Activated CD8-positive, alpha-beta memory T cell treated with anti-CD3 and anti-CD28 coated beads, Interleukin-2, amount 50 U/mL, for 48 hours (primary cell): ENCODE measurements at places on chromosomes 13 and 19.

DNA sequence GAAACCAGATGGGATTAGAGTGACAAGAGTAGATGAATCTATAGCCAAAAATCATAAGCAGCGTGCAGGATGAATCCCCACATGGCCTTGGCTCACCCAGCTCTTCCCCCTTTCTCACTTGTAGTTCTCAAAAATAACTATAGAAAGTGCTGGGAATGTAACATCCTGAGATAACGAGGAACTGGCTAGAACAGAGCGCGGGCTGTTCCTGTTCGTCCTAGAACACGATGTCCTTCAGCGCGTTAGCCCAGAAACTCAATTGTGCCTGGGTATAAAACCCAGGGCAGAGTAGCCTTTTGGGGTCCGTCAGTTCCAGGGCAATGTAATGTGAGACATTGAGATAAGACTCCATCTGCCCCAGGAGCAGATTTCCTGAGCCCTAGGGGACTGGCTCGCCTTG lies 326.2 kb downstream of the TSHZ3 start:
- DNase-seq = no peak

DNA sequence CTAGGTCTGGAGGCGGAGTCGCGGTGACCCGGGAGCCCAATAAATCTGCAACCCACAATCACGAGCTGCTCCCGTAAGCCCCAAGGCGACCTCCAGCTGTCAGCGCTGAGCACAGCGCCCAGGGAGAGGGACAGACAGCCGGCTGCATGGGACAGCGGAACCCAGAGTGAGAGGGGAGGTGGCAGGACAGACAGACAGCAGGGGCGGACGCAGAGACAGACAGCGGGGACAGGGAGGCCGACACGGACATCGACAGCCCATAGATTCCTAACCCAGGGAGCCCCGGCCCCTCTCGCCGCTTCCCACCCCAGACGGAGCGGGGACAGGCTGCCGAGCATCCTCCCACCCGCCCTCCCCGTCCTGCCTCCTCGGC lies at the start of gene SLC5A5:
Gene SLC5A5, plus strand, starts transcription at position 68 of the 373 bp plus-strand sequence. CDS start 375 bp downstream, outside the sequence.
- peak; percentile 69 for DNase-seq

GRCh38 chr13:42707048-42707447 lies 74.3 kb upstream of the FAM216B start:
- no peak for DNase-seq

- DNase-seq = peak; percentile 61
Measured at GRCh38 chr19:8988204-8988603, 22.0 kb downstream of the MUC16 start.

- no peak for DNase-seq
Measured at GRCh38 chr13:31587698-31588266, 151.5 kb upstream of the RXFP2 start.

DNA sequence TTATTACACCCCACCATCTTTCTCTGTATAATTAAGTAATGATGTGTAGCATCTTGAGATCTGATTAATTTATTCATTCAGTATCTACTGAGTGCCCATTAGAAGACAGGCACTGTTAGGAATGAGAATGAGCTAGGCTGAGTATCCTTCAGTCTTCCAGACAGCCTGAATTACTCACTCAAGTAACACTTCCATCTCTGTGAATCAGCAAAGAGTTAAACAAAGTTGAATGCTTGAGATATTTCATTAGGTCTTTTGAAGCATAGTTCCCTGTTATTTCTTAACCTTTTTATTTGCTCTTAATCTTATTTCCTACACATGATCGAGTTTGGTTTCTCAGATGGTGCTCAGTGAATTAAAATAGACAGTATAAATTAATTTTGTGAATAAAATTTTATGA lies 413.7 kb downstream of the DCT start:
- DNase-seq = no peak

- DNase-seq = peak; percentile 91
Measured at GRCh38 chr19:49808711-49809159, 4.4 kb downstream of the FUZ start.

- DNase-seq = no peak
Measured at GRCh38 chr13:51624695-51625345, 40.6 kb downstream of the WDFY2 start.

DNA sequence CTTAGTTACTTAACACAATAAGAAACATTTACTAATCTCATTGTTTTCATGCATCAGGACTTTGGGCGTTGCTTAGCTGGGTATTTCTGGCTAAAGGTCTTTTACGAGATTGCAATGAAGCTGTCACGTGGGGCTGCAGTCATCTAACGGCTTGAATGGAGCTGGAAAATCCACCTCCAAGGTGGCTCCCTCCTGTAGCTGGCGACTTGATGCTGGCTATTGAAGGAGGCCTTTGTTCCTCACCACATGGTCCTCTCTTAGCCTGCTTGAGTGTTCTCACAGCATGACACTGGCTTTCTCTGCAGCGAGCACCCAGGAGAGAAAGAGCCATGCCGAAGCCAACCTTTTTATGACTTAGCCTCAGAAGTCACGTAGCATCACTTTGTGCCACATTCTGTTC lies 92.0 kb downstream of the NHLRC3 start:
- no peak for DNase-seq

DNA sequence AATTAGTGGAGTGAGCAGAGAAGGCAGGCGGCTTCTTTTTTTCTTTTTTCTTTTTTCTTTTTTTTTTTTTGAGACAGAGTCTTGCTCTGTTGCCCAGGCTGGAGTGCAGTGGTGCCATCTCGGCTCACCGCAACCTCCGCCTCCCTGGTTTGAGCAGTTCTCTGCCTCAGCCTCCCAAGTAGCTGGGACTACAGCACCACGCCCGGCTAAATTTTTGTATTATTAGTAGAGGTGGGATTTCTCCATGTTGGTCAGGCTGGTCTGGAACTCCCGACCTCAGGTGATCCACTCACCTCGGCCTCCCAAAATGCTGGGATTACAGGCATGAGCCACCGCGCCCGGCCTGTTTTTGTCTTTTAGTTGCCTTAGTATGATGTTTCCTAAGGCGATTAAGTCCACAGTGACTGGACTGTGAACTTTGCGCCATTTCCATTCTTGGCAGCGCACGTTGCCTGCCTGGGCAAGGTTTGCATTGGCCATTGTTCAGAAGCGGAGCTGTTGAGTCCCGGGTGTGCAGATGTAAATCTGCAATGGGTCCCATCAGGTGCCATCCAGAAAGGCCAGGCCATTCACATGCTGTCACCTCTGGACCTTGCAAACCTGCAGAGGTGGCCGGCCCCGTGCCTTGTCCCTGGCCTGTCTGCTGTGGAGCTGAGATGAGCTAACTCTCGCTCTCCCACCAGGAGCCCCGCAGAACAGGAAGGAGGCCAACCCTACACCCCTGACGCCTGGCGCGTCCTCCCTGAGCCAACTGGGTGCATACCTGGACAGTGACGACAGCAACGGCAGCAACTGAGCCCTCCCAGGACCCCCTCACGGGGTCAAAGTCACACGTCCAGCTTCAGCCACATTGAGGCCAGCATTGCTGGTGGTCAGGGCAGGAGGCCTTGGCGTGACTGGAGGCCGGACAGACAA lies 10.9 kb upstream of the SHD start:
- no peak for DNase-seq

DNA sequence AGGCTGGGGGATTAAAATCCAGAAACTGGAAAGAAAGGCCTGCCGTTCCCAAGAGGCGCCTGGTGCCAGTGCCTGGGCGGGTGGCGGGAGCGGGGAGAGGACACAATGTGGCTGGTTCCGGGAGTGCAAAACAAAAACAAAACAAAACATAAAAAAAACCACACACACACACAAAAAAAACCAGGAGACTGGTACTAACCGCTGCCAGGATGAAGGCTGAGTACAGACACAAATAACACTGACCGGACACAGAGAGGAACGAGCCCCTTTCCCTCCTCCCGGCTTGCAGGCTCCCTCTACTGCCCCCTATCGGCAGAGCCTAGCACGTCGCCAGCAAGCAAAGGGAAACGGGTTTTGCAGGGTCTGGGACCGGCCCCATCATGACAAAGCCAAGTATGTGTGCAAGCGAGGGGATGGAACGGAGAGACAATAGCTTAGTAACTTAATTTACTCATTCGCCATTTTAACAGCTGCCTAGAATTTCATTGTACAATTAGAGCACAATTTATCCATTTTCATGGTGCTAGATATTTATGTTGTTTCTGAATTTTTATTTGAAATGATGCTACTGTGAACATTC lies 17.9 kb upstream of the ZDHHC20 start:
- DNase-seq = peak; percentile 93

GRCh38 chr13:102679449-102680132 lies 15.3 kb downstream of the METTL21C start:
- no peak for DNase-seq

GRCh38 chr19:55620410-55621204 lies 3.8 kb downstream of the ZNF784 start:
- DNase-seq = peak; percentile 62

- DNase-seq = no peak
Measured at GRCh38 chr13:42328672-42329071, 56.7 kb downstream of the AKAP11 start.

GRCh38 chr13:79907527-79907926 lies 426.6 kb downstream of the NDFIP2 start:
- no peak for DNase-seq

GRCh38 chr19:49701271-49701786 lies 10.4 kb downstream of the CPT1C start:
- DNase-seq = no peak

DNA sequence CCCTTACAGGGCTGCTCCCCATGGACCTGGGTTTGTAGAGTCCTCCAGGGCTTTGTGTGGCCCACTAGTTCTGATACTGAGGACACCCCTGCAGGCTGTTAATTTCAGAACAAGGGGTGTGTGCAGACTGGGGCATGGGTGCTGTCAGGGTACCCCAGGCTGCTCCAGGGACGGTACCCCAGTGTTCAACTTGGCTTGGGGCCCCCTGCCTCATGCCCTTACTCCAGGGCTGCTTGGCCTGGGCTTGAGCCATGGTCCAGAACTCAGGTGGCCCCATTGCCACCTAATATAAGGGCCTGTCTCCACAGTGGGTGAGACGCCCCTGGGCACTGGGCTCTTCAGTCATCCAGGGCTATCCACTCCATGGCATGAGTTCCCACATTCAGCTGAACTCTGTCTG lies 1417.6 kb downstream of the UQCRFS1 start:
- DNase-seq = no peak

DNA sequence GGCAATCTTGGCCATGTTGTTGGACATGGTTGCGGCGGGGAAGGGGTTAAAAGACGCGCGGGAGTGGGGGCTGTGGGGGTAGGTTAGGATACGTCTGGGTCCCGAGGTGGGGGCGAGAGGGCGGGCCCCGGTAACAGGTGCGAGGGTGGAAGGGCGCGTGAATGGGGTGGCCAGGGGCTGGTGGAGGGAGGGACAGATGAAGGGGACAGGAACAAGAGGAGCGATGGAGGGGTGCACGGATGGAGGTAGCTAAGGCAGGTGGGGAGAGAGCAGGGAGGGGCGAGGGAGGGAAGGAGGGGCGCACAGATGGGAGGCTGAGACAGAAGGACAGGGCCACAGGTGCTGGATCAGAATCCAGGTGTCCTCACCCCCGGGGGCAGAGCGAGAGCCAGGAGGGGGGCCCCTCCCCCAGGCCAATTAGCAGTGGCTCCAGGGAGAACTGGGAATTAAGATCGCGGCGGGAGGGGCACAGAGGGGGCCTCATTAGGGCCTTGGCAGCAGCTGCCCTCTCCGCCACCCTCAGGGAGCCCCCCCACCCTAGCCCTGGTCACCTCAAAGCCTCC lies 1.3 kb downstream of the GNG8 start:
- DNase-seq = no peak

DNA sequence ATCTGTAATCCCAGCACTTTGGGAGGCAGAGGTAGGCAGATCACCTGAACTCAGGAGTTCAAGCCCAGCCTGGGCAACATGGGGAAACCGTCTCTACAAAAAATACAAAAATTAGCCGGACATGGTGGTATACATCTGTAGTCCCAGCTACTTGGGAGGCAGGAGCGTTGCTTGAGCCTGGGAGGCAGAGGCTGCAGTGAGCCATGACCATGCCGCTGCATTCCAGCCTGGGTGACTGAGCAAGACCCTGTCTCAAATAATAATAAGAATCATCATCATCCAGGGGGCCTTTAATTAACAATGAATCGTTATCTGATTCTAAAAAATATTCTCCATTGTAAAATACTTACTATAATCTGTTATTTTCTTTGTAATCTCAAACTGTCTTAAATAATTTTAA lies 283.4 kb downstream of the DACH1 start:
- DNase-seq = no peak

- no peak for DNase-seq
Measured at GRCh38 chr19:39144290-39145071, 18.9 kb downstream of the PAK4 start.

- DNase-seq = peak; percentile 71
Measured at GRCh38 chr19:13430790-13431582, 75.3 kb downstream of the CACNA1A start.

DNA sequence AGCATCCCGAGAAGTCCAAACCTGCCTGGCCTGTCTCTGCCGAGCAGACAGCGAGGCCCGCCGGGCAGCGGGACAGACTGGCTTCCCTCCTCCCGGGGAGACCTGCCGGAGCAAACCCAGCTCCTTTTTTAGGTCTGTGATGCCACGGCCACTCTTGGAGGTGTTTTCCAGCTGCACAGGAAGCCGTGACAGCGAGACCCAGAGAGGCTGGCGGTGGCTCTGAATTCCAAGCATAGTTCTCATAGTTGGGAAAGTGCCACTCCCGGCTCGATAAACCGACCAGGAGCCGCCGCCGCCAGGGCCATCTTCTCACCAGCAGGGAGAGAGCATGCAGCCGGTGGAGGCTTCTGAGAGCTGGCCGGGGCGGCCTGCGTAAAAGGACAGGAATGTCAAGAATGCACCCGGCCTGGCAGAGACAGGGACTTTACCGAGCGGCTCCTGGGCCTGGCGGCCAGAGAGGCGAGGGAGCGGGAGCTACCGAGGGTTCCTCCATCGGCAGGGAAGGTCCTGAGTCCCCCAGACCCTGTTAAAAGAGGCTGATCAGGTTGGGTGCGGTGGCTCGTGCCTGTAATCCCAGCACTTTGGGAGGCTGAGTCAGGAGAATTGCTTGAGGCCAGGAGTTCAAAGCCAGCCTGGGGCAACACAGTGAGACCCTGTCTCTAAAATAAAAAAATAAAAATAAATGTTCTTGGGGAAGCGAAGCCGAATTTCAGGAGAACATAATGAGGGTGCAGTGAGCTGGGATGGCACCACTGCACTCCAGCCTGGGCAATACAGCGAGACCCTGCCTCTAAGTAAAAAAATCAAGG lies 64.9 kb downstream of the GADD45B start:
- no peak for DNase-seq

DNA sequence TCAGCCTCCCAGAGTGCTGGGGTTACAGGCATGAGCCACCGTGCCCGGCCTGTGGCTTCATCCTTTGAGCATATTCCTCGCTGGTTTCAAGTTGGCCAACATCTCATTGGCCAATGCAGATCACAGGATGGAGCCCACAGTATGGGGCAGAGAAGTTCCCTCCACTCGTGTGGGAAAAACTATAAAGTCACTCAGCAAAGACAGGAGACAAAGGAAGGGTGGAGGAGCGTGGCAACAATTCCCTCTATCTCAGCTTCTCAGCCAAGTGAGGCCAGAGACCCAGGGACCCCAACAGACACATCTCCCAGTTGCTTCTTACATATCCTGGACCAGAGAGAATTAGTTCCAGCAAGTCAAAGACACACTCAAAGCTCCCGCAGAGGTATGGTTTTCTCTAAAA lies 184.6 kb upstream of the SOX1 start:
- DNase-seq = no peak
